Naive thymus-derived CD8-positive, alpha-beta T cell (primary cell): ENCODE measurements at places on chromosomes 4 and X. TPM values are rescaled to one million over a fixed set of nuclear protein-coding genes. Genes with fewer than 3 reads are reported as not detected.

DNA sequence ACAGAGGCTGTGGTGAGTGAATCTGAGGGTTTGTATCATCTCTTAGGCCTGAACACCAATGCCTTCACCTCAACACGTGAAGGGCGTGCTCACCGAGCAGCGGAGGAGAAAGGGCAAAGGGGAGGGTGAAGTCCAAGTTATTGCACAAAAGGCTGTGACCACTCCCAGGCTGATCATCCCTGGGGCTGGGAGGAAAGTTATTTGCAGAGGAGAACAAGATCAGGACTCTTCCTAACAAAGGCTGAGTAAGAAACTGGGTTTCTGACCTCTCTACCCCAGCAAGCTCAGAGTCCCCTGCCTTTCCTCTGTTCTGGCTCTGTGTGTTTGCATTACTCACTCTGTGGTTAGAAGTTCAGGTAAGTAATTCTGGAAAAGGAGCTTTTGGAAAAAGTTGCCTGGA, 366.3 kb upstream of the CXorf51A start:
- no peak for DNase-seq

DNA sequence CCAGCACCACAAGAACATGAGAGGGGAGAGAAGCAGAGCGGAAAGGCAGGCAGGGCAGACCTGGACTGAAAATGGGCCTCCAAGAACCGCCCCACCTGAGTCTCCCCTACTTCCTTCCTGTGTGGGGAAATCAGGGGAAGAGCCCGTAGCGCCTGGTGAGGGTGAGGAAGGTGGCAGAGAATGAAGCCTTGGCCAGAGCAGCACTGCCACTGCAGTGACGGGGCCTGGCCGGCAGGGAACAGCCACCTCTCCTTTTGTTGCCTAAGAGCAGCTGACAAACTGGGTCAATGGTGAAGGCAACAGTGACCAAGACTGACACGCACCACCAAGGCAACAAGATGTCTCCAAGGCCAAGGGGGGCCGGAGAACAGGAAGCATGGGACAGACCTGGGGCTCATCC, 58.4 kb upstream of the CBR4 start:
- DNase-seq = no peak

- no peak for DNase-seq
These were observed 966.6 kb upstream of the SLIT2 start for GRCh38 chr4:19285146-19285545.

The LRAT gene
- not detected for total RNA-seq

The TEX13C gene
- total RNA-seq = not detected

DNA sequence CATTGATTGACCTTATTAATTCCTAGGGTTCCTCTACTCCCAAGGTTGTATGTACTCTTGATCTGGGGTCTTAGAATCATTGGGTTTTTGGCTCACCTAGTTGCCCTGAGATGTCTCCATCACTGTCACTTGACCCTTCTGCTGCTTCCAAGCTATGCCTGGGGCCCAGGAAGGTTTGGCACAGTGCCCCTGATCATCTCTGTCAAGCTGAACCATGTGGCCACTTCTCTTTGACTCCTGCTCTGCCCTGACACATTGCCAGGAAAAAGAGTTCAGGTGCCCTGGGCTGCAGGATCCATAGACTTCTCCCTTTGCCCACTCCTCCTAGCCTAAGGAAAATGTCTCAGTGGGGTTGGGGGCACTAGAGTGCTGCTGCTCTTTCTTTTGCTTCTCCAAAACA, 3.9 kb upstream of the CHST7 start:
- no peak for DNase-seq

The SMIM43 gene
- total RNA-seq = not detected

The USP9X gene
- total RNA-seq = 68.7 TPM

GRCh38 chr4:2313366-2313765, 51.5 kb upstream of the MXD4 start:
- no peak for DNase-seq

DNA sequence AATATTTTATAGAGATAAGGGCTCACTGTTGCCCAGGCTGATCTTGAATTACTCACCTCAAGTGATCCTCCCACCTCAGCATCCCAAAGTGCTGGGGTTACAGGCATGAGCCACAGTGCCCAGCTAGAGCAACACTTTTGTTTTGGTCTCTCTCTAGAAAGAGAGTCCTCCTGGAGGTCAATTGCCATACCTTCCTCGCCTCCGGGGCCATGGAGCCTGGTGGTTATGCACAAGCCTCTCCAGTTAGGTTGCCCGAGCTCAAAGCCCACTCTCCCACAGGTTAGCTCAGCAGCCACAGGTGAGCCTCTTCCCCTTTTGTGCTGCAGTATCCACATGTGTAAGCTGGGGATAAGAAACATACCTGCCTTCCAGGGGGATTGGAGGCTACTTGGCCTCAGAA, 24.2 kb upstream of the MAN2B2 start:
- no peak for DNase-seq

GRCh38 chr4:56434599-56435139, 746 bp downstream of the PPAT start:
- DNase-seq = no peak

The GIMD1 gene
- not detected for total RNA-seq

DNA sequence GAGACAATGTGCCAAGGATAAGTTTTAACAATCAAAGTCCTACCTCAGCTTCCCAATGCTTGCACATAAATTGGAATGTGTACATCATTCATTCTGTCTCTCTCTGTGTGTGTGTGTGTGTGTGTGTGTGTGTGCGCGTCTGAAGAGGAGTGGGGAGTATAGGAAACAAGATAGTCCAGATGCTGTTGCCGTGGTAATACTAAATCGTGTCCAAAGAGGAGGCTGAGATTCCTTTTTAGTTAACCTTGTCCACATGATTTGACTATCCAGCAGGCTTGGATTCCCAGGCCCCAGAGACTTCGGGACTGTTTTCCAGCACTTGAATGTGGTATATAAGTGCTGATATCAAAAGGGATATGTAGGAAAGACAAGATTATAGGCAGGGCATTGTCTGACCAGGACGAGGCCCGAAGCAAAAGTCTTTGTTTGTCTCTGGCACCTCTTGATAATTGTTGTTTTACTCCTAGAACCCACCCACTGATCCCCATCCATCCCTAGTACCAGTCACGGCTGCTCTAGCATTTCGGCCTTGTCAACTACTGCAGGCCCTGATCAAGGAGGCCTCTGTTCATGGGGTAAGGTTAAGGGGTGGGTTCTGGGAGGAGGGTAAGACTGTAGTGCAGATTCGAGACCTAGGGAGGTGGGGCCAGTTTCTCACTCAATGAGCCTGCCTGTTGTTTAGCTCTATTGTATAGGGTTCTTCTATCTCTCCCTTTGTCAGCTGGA, 3.9 kb downstream of the PLP1 start:
- DNase-seq = no peak
